ENCODE measurements at places on chromosomes 12 and 14. TPM values are rescaled to one million over a fixed set of nuclear protein-coding genes. Genes with fewer than 3 reads are reported as not detected.

- H3K4me1 ChIP-seq, result no peaks in the 10 kb centered on the region
- H3K4me3 ChIP-seq, result no peak overlapping the region
- no peaks in the 10 kb centered on the region for H3K27me3 ChIP-seq
Observed at GRCh38 chr12:55516391-55516790, 24.2 kb downstream of the OR6C68 start.

DNA sequence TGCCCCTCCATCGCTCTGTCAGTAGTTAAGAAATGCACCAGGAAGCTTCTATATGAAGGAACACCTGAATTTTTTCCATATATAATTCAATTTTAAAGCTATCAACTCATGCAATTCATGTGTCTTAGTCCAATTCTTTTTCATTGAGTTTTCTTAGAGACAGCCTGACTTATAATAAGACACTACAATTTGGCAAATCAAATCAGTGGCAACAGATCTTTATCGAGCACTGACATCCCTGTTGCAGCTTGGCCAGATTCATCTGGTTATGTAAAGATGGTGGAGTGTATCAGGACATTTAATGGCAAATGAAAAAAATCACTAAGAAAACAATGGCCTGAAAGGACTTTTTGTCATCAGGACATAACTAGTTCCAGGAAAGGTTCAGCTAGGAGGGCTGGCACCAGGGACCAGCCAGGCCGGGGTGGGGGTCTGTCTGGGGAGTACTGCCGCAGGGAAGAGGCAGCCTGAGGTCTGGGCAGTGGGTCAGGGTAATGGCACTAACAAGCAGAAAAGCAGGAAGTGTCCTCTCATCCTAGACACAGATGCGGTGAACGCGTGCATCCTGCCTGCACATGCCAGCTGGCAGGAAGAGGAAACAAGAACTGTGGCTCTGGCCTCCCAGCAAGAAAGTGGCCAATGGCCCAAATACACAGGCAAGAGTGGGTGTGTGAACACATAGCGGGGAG lies 100.5 kb upstream of the LMNTD1 start:
- H3K4me3 ChIP-seq, result no peak overlapping the region
- H3K27me3 ChIP-seq, result no peaks in the 10 kb centered on the region
- no peaks in the 10 kb centered on the region for H3K4me1 ChIP-seq

- H3K36me3 ChIP-seq, result peaks cover 18% of the 10 kb centered on the region
- no peak overlapping the region for H3K4me3 ChIP-seq
- H3K27ac ChIP-seq, result no peak overlapping the region
- DNase-seq, result no peak
- H3K27me3 ChIP-seq, result no peaks in the 10 kb centered on the region
- peaks cover 32% of the 10 kb centered on the region for H3K4me1 ChIP-seq
Observed at GRCh38 chr14:61718039-61718438, 22.7 kb downstream of the HIF1A start.

GRCh38 chr14:86570371-86570770 lies 1040.4 kb downstream of the FLRT2 start:
- no peak overlapping the region for H3K27ac ChIP-seq
- H3K4me1 ChIP-seq, result no peaks in the 10 kb centered on the region
- DNase-seq, result no peak
- no peak overlapping the region for H3K4me3 ChIP-seq
- H3K27me3 ChIP-seq, result no peaks in the 10 kb centered on the region

DNA sequence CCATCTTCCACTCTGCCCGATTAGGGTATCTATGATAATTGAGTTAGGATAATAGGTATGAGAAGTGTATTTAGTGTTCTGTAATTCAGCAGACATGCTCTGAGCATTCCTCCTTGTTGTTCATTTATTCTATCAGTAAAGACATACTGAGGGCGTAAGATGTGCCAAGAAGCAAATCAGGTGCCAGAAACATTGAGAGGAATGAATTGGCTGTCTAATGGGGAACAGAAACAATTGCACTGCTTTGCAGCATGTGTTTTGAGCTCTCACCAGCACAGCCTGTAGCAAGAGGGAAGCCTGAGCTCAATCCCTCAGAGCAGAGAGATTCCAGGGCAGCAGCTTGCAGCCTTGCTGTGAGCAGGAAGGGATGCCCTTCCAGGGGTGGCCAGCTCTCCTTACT lies 589.3 kb downstream of the BCL11B start:
- H3K4me3 ChIP-seq, result no peak overlapping the region
- no peaks in the 10 kb centered on the region for H3K36me3 ChIP-seq
- no peak overlapping the region for H3K27ac ChIP-seq
- peaks cover 2% of the 10 kb centered on the region for H3K27me3 ChIP-seq

DNA sequence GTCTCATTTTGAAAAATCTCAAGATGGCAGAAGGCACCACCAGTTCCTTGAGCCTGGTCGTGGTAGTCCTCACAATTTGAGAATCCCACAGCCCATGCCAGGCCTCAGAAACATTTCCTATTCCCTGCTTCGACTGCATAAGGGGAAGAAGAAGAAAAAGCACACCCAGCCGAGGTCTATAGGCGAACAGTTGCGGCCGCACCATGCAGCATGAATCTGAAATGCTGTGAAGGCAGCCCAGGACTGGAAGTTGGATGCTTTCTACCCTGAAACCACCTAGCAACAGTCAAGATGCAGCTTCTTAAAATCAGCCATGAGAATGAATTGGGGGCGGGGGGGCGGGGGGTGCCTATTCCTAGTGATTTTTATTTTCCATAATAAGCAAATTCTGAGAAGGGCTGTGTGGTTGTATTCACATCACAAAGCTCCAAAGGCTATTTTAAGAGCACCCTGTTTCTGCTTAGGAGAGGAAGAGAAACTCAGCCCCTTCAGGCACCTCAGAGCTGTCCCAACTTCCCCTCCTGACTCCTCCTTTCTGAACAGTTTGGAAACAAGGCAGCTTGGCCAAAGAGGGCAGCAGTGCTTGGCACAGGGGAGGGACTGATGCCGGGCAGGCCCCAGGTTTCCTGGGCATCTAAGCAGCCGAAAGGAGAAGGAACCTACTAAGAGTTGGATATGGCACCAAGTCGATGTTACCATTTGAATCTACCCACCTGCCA lies 172.5 kb upstream of the FOXN3 start:
- H3K4me1 ChIP-seq, result peaks cover 5% of the 10 kb centered on the region
- no peaks in the 10 kb centered on the region for H3K27me3 ChIP-seq
- no peak overlapping the region for H3K27ac ChIP-seq
- H3K4me3 ChIP-seq, result no peak overlapping the region

- DNase-seq, result no peak
- H3K4me3 ChIP-seq, result no peak overlapping the region
- H3K4me1 ChIP-seq, result no peaks in the 10 kb centered on the region
Observed at GRCh38 chr12:5582541-5582940, 150.6 kb downstream of the NTF3 start.

DNA sequence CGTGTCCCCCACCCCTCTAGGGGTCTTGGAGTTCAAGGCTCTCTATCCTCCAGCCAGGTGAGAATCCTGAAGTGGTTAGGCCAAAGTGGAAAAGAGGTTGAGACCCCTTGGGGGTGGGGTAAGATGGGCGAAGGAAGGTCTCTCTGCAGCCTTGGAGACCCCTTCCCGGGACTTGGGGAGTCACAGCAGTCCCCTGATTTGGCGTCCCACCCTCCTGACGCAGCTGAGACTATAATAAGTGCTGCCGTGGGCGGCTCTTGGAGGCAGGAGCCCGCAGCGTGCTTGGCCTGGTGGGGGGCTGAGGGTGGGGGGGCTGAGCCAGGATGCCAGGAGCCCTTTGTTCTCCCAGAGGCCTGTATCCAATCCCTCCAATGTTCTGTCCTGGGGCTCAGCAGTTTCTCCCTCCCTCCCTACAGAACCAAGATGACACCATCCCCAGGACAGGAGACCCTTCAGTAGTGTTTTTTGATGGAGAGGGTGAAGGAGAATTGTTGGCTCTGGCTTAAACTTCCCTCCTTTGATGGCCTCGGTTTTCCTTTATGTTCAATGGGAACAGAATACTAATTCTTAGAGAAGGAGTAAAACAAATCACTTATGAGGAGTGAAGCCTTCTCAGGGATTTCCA lies 1.5 kb upstream of the AGAP2 start:
- no peak overlapping the region for H3K4me3 ChIP-seq
- peaks cover 23% of the 10 kb centered on the region for H3K27me3 ChIP-seq
- DNase-seq, result no peak
- peaks cover 29% of the 10 kb centered on the region for H3K4me1 ChIP-seq

DNA sequence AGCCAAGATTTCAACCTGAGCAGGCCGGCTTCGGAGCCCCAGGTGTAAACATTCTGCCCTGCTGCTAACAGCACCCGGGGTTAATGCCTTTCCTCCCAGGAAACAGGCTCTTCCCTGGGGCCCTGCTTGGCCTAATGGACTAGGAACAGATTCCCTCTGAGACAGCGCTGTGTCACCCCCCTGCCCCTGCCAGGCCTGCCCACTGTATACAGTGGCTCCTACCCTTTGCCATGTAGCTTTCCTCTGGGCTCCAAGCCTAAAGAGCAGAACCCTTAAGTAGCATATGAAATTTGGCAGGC lies 28.3 kb upstream of the BCDIN3D start:
- H3K36me3 ChIP-seq, result no peaks in the 10 kb centered on the region
- no peaks in the 10 kb centered on the region for H3K27me3 ChIP-seq
- H3K4me1 ChIP-seq, result peaks cover 17% of the 10 kb centered on the region
- H3K4me3 ChIP-seq, result no peak overlapping the region
- no peak for DNase-seq

- H3K4me1 ChIP-seq, result peaks cover 48% of the 10 kb centered on the region
- no peak for DNase-seq
- H3K27ac ChIP-seq, result peak overlapping the region; percentile 80
- H3K27me3 ChIP-seq, result no peaks in the 10 kb centered on the region
- no peaks in the 10 kb centered on the region for H3K36me3 ChIP-seq
Observed at GRCh38 chr12:46657453-46658411, 168.1 kb downstream of the SLC38A4 start.

- no peaks in the 10 kb centered on the region for H3K4me1 ChIP-seq
- no peak overlapping the region for H3K27ac ChIP-seq
- no peak overlapping the region for H3K4me3 ChIP-seq
- H3K36me3 ChIP-seq, result no peaks in the 10 kb centered on the region
Observed at GRCh38 chr14:99664937-99665273, 19.2 kb upstream of the CYP46A1 start.

GRCh38 chr14:26130690-26131089 lies 467.1 kb downstream of the NOVA1 start:
- H3K4me1 ChIP-seq, result no peaks in the 10 kb centered on the region
- H3K36me3 ChIP-seq, result no peaks in the 10 kb centered on the region
- no peak overlapping the region for H3K27ac ChIP-seq
- no peak overlapping the region for H3K4me3 ChIP-seq

GRCh38 chr12:130603396-130603965 lies 112.6 kb downstream of the RIMBP2 start:
- no peaks in the 10 kb centered on the region for H3K27me3 ChIP-seq
- no peak for DNase-seq
- H3K27ac ChIP-seq, result no peak overlapping the region
- no peak overlapping the region for H3K4me3 ChIP-seq
- H3K36me3 ChIP-seq, result no peaks in the 10 kb centered on the region

DNA sequence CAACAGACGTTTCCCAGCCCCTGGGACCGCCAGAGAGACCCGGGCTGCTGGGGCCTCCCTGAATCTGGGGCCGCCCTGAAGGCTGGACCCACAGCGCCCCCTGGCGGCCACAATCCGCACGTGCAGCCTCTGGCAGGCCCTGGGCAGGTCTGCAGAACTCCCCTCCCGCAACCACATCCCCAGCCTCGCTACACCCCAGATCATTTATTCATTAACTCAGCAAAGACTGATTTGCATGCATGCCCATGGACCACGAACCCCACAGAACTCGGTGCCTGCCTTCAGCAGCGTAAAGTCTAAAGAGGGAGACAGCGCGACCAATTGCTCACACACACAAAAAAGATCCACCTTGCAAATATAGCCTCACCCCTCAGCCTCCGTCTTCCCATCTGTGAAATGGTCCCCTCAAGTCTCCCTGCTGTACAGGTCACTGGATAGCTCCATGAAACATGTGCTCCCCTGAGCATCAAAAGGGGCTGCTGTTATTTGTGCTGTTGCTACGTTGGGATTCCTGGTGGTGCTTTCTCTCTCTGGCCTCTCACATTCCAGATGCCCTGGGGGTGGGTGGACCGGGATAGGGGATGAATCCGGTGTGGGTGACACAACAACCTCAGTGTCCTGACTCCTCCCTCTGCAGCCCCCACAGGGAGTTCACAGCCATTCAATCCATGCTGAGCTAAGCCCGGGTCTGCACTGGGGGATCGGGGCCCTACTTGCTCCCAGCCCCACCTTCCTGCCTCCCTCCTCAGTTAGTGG lies 96.4 kb downstream of the SCARB1 start:
- no peaks in the 10 kb centered on the region for H3K27me3 ChIP-seq
- H3K36me3 ChIP-seq, result no peaks in the 10 kb centered on the region
- peak overlapping the region; percentile 86 for H3K27ac ChIP-seq

DNA sequence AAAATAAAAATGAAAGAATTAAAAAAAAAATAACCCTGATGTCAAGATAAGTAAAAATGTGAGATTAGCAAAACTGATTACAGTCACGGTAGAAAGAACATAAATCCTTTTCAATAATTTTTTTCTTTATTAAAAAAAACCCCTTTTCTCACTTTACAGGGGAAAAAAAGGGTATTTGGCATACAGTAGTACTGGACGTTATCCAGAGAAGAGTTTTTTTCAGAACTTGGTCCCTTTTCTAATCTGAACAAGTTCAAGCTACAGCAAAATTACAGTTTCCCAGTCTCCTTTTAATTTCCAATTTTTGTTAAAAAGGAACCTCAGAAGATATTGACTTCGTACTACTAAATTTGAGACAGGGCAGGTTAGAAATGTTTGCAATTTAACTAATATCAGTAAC lies 134.7 kb upstream of the DCN start:
- H3K27ac ChIP-seq, result no peak overlapping the region
- no peaks in the 10 kb centered on the region for H3K27me3 ChIP-seq
- no peaks in the 10 kb centered on the region for H3K36me3 ChIP-seq
- no peaks in the 10 kb centered on the region for H3K4me1 ChIP-seq
- DNase-seq, result no peak

DNA sequence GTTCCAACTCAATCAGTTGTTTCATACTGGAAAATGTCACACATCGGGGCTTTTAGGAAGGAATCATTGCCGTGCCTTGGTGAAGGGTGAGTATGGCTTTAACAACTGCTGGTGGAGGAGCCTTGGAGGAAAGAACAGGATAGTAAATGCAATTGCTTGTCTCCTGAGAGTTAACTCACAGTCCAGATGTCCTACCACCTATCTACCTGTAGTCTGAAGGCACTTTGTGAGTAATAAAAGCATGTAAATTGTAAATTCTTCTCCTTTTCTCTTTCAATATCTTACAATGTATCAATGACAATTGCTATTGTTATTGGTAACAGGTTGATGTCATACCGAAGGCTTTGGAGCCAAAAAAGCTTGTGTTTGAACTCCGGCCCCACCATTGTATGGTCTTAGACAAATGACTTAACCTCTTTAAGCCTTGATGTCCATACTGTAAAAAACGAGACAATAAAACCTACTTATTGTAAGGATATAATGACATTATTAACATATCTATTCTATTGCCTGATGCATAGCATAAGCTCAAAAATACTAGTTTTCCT lies 397.4 kb downstream of the ADAMTS20 start:
- H3K4me3 ChIP-seq, result no peak overlapping the region
- H3K27ac ChIP-seq, result no peak overlapping the region
- H3K36me3 ChIP-seq, result no peaks in the 10 kb centered on the region
- no peak for DNase-seq
- H3K4me1 ChIP-seq, result no peaks in the 10 kb centered on the region

- H3K27me3 ChIP-seq, result peaks cover 9% of the 10 kb centered on the region
- DNase-seq, result no peak
- no peaks in the 10 kb centered on the region for H3K4me1 ChIP-seq
- H3K27ac ChIP-seq, result no peak overlapping the region
Observed at GRCh38 chr12:125220404-125221273, 155.4 kb downstream of the AACS start.

- no peaks in the 10 kb centered on the region for H3K27me3 ChIP-seq
- H3K4me1 ChIP-seq, result no peaks in the 10 kb centered on the region
- no peak overlapping the region for H3K4me3 ChIP-seq
- H3K27ac ChIP-seq, result no peak overlapping the region
- H3K36me3 ChIP-seq, result no peaks in the 10 kb centered on the region
- DNase-seq, result no peak
Observed at GRCh38 chr12:15122344-15122743, 98.9 kb downstream of the RERG start.

The KRT78 gene
- not detected for total RNA-seq

The ST8SIA1 gene
- total RNA-seq, result 0.68 TPM

The CCDC196 gene
- total RNA-seq, result not detected

The HHIPL1 gene
- 0.32 TPM for total RNA-seq
